Hematopoietic multipotent progenitor cell treated with erythropoietin and hydrocortisone succinate and interleukin-3 and kit ligand, for 15 days (in vitro differentiated cells): ENCODE measurements at places on chromosomes 1 and 21.

DNA sequence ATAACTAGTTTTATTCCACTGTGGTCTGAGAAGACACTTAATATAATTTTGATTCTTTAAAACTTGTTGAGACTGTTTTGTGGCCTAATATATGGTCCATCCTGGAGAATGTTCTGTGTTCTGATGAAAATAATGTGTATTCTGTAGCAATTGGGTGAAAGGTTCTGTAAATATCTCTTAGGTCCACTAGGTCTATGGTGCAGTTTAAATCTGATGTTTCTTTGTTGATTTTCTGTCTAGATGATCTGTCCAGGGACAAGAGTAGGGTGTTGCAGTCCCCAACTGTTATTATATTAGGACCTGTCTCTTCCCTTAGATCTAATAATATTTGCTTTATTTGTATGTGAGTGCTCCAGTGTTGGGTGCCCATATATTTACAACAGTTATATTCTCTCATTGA, 33.9 kb upstream of the PM20D1 start:
- DNase-seq = no peak

DNA sequence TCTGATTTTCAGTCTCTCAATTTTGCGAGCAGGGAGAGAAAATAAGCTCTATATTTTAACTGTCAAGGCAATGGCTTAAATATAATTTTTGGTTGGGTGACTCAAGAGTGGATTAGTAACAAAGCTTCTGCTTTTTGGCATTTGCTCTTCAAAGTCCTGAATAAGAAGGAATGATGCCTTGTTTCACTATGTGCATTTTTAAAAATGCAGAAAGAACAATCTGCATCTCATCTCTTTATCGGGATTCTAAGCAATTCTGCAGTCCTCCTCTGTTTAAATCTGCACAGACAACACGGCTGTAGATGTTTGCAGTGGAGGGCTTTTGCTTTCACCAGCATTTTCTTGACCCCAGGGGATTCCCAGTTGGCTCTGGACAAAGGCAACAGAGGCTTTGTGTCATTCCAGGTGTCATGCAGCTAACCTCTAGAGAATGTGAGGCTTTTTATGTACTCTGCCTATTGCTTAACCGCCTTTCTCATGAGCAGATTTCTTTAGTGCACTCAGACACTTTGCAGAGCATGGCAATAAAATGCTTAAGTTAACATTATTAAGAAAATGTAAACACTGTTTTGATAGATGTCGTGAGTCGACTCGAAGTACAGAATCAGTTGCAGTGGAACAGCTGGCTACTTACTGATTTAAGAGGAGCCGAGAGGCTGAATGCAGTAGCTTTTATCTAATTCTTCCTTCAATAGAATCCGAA, 783.2 kb upstream of the NEGR1 start:
- no peak for DNase-seq

DNA sequence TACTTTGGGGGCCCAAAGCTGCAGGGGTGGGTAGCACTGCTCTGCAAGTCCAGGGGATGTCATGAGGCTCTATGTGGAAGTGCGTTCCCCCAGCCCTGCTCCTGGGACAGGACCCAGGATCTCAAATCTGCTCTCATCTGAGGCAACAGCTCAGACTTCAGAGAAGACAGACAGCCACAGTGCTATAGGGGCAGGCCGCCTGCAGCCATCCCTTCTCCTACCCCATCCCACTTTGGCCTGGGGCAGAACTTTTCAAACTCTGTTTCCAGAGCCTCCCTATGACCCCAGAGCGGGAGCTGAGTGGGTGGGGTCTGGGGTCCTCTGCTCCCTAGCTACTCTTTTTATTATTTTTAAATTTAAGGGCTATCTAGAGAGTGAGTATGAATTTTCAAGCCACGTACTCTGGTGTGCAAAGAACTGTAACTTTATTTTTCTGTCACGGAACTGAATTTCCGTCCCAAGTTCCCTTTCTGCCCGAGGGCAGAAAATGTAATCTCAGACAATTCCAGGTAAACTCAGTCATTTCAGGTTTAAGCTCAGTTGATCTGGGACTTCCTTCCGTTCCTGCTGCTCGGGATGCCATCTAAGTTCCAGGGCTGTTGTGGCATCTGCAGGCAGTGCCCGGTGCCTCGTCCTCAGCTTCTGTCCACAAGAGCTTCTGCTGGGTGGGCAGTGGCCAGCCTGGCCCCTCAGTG, 98.3 kb downstream of the ACTL8 start:
- no peak for DNase-seq

DNA sequence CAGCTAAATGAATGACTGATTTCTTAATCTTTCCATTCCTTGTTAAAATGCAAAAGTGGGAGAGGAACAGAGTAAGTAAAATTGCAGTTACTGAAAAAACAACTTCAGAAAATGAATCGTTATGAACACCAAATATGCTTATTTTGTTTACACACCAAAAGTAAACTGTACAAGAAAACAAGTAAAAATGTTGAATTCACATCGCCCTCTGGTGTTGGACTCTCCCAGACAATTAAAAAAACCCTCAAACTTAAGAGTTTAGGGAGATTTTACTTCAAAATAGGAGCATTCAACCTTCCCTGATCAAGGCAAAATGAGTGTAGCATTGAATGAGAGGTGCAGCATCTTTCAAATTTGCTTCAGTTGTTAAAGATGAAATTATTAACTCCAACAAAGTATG, 19.4 kb upstream of the ESRRG start:
- no peak for DNase-seq

GRCh38 chr1:165845992-165846748, 18.8 kb downstream of the UCK2 start:
- DNase-seq = no peak

DNA sequence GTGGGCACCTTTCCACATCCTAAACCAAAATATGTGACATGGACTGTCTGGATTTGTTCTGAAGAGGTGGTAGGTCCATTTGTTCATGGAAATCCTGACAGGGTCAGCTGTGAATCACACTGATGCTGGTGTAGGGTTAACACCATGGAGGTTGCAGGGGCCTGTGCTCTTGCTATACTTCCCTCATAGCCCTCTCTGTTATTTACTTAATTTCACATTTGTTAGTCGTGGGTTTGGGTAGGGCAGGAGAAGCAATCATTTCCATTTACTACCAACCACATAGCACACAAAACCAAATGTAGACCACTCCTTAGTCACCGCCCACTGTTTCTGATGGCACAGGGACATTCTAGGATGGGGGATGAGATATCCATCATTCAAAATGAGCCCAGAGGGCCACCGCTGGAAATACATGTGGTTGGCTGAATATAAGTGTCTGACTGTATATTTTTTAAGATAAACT, 61.8 kb upstream of the POU2F1 start:
- no peak for DNase-seq

DNA sequence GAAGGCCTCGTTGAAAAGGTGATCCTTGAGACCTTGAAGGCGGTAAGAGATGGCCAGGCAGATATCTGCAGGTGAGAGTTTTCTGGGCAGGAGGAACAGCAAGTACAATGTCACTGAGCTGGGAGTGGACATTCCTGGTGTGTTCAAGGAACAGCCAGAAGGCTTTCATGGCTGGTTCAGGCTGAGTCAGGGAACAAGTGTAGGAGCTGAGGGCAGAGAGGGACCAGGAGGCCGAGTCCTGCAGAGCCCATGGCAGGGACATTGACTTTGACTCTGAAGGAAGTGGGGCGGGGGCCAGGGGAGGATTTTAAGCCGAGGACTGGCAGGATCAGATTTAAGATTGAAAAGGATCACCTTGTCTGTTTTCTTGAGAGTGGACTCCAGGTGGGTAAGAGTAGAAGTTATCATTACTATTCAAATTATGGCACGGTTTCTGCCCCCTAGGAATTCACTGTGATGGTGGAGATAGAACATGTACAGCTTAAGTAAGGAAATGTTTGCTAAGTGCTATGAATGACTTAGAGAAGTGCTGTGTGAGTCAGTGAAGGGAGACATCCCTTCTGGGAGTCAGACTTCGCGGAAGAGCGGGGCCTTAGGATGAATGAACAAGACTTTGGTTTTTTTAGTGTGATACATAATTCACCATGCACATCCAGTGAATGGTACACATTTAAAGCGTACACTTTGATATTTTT, 202.3 kb downstream of the KIF26B start:
- no peak for DNase-seq

DNA sequence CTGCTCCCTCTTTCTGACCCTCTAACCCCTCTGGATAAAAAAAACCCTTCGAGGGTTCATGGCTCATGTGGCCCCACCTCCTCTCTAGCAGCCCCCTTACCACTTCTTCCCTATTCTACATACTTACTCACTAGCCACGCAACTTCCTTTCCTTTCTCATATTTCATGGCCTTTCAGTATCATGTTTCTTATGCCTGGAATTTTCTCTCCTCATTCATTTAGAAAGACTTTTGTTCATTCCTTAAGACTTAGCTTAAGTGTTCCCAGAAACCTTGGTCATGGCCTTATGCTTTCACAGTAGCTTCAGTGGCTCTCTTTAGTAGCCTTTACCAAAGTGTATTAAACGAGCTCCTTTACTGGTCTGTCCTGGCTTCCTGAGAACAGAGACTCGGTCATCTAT, 6.1 kb downstream of the ACP6 start:
- DNase-seq = no peak

DNA sequence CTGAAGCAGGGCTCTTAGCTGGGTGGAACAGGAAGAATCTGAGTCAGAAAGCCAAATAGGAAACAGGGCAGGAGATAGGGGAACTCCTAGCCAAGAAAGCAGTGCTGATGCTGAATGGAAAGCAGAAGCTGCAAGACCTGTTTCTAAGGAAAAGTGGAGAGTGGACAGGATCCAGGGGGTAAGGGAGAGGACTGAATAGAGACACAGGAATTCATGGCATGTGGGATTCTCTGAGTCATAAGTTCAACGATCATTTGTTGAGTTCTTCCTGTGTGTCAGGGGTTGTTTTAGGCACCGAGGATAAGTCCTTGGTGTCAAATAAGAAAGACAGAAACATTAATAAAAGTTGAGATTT, 153.8 kb upstream of the FGGY start:
- DNase-seq = no peak

- no peak for DNase-seq
Observed at GRCh38 chr1:21755067-21755466, 27.9 kb downstream of the USP48 start.

DNA sequence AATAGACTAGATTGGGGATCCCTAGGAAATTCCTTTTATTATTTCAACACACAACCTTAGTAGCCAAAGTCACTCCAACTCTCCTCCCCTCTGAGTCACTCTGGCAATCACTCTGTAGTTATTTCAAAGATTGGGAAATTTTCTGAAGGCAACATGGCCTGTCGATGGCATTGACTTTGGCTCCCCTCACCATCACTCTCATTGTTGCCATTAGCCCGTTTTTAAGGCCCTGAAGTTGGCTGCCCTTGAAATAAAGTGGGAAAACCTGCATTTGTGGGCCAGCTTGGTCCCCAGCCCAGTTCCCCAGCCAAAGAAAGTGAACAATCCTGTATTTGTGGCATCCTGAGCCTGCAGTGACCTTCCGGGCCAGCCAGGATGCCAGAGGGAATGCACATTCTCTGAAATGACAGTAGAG, 52.5 kb downstream of the CDC7 start:
- no peak for DNase-seq

DNA sequence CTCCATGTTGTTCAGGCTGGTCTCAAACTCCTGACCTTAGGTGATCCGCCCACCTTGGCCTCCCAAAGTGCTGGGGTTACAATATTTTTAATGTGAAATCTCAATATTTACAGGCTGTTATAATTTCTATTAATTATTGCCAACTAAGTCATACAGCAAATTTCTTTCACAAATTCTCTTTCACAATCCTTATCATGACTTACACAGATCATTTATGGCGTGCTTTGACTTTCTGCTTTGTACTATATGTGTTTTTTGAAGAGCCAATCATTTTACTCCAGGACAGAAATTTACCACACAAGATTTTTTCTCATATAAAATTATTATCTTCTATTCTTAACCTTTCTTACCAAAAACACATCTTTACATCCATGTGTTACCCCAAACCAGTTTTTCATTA, 1729.9 kb downstream of the NCAM2 start:
- no peak for DNase-seq

- no peak for DNase-seq
Observed at GRCh38 chr1:31487143-31487542, 74.1 kb downstream of the SERINC2 start.

- no peak for DNase-seq
Observed at GRCh38 chr1:23567629-23567995, 8.3 kb upstream of the ID3 start.

- no peak for DNase-seq
Observed at GRCh38 chr1:1809489-1809888, 31.2 kb upstream of the NADK start.

DNA sequence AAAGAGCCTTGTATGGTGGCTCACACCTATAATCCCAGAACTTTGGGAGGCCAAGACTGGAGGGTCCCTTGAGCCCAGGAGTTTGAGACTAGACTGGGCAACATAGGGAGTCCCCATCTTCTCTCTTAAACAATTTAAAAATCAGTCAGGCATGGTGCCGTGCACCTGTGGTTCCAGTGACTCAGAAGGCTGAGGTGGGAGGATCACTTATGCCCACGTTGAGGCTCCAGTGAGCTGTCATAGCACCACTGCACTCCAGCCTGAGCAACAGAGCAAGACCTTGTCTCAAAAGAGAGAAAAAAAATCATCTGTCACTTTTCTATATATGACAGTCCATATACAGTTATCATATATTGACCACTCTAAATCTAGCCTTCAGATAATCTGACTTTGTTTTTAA, 658.3 kb downstream of the LTN1 start:
- DNase-seq = no peak

DNA sequence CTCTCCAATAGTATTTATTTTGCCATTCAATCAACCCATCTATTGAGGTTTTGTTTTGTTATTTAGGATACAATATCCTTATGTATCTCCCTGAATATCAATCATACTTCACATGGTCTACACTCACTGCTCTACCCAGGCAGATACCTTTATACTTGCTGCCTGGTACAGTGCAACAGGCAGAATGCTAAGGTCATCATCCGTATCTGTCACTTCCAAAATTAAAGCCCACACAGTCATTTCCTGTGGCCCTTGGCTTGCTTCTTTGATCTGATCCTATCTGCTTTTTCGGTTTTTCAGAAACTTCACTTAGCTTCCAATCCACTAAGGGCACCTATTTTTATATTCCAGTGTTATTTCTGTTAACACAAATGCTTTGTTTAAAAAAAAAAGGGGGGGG, 22.3 kb upstream of the ZZZ3 start:
- no peak for DNase-seq

GRCh38 chr1:7257225-7257624, 472.0 kb downstream of the CAMTA1 start:
- no peak for DNase-seq

GRCh38 chr1:67814121-67814772, 19.0 kb downstream of the GNG12 start:
- DNase-seq = no peak

DNA sequence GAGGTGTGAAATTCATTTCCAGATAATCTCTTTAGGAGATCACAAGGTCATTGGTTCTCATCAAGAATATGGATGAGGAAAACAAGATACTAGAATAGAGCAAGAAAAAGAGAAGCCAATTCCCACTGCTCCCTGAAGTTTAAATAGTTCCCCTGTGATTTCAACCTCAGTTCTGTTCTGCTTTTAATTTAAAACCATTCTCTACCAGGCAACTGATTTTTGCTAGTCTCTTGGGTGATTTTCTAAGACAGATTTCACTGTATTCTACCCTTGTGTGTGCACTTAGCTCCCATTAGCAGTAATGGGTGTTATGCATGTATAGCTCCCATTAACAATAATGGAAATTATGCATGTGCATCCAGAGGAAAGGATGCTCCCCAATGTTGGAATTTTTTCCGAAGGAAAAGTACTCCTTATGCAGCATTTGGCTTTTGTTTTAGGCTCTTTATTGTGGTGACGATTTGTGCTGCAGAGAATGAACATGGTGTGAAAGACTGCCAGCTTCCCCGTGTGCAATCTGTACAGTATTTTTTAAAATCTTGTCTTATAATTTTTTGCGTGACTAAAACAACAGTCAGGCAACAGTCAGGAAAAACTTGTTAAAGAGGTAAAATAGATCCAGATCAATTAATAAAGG, 144.0 kb upstream of the ZRANB2 start:
- DNase-seq = no peak
